Right ventricle myocardium superior (tissue), 1 donor: ENCODE measurements at places on chromosomes 6 and 20. TPM values are rescaled to one million over a fixed set of nuclear protein-coding genes. Genes with fewer than 3 reads are reported as not detected.

DNA sequence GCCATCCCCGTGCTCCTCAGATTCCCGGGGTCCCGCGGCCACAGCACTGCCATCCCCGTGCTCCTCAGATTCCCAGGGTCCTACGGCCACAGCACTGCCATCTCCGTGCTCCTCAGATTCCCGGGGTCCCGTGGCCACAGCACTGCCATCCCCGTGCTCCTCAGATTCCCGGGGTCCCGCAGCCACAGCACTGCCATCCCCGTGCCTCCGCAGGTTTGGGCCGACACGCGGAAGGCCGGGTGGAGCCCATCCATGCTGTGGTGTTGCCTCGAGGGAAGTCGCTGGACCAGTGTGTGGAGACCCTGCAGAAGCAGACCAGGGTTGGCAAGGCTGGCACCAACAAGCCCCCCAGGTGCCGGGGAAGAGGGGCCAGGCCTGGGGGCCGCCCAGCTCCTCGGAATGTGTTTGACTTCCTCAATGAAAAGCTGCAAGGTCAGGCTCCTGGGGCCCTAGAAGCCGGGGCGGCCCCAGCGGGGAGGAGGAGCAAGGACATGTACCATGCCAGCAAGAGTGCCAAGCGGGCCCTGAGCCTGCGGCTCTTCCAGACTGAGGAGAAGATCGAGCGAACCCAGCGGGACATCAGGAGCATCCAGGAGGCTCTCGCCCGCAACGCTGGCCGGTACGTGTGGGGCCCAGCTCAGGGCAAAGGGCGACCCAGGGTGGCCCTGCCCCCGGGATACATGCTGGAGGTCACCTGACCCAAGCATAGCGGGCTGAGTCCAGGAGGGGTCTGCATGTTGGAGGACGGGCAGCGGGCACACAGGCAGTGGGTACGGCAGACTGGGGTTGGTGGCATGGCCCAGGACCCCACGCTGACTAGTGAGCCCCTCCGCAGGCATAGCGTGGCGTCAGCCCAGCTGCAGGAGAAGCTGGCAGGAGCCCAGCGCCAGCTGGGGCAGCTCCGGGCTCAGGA, 1.3 kb upstream of the LIME1 start:
- DNase-seq = no peak

DNA sequence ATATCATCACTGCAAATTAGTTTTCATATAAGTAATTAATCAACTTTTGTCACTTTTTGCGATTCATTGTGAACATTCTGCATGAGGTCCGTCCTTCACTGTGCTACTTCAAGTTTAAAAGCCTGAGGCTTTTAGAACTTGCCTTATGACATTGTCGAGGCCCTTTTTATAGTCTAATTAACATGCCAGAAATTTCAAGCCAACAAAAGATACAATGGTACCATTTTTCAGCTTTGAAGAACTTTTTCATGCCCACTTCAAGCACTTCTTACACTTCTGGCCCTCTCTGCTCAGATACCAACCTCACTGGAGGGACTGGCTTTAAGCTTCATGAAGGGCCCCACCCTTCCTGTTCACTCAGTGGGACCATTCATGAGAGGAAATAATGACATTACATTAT, 323.1 kb downstream of the TPBG start:
- DNase-seq = no peak

GRCh38 chr20:5215672-5216304, 89.0 kb downstream of the CDS2 start:
- DNase-seq = no peak

- no peak for DNase-seq
Measured at GRCh38 chr20:56765172-56766073, 136.3 kb downstream of the TFAP2C start.

- no peak for DNase-seq
Measured at GRCh38 chr20:44532981-44533331, 11.1 kb upstream of the SERINC3 start.

GRCh38 chr6:11275598-11275997, 43.1 kb upstream of the NEDD9 start:
- no peak for DNase-seq

GRCh38 chr6:69343851-69344250, 453.0 kb downstream of the LMBRD1 start:
- no peak for DNase-seq

DNA sequence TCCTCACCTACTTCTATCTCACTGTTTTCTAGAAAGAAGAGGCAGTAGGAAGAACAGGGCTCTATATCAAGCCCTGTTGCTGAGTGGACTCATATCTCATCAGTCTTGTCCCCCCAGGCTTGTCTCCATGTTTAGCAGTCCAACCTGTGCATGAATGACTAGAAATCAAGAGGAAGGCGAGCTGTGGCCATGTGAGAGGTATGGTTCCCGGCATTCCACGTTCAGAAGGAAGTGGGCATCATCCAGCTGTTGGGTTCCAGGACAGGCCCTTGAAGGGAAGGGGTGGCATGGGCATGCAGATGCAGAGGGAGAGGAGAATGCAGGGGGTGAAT, 176.6 kb downstream of the MRPL14 start:
- DNase-seq = no peak

DNA sequence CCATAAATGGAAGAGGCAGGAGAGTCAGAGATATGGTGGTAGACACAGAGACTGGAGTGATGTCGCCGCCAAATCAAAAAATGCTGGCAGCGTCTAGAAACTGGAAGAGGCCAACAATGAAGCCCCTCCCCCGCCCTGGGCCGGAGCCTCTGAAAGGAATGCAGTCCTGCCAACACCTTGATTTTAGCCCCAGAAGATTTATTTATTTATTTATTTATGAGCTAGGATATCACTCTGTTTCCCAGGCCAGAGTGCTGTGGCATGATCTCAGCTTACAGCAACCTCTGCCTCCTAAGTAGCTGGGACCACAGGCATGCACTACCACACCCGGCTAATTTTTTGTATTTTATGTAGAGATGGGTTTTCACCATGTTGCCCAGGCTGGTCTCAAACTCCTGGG, 82.6 kb upstream of the CCDC167 start:
- DNase-seq = no peak

Gene LAMP5
- total RNA-seq = not detected

Gene PHACTR1
- 114 TPM for total RNA-seq

Gene DDX43
- 0.62 TPM for total RNA-seq

Gene PLEKHG1
- total RNA-seq = 7.3 TPM

Gene PRND
- not detected for total RNA-seq

Gene MLN
- not detected for total RNA-seq

Gene EEF1A2
- 1,229 TPM for total RNA-seq
